ENCODE measurements at places on chromosomes 1 and 21.

- DNase-seq, result no peak
Measured at GRCh38 chr21:43021191-43021590, 46.8 kb downstream of the PKNOX1 start.

DNA sequence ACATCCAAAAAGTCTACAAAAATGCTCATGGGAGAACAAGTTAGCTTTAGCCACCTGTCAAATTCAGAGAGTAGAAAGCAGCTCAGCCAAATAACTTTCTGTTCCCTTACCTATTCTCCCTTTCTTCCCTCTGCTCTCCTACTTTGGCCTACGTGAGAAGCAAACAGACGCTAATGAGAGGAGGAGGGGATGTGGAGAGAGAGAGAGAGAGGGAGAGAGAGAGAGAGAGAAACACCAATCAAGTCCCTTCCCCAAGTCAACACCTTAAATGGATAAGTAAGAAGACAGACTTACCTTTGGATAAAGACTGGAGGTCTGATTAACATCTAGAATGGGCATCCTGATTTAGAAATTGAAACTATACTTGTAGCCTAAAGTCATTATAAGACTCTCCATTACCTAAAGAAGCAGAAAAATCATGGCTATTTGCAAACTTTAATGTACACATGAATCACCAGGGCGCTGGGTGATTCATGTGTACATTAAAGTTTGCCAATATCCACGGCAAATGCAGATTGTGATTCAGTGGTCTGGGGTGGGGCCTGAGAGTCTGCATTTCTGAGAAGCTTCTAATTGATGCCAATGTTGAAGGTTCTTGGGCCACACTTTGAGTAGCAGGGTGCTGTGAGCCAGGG is 13.1 kb upstream of the DUSP12 start:
- no peak for DNase-seq

GRCh38 chr1:51997974-51998382 is 7.5 kb upstream of the RAB3B start:
- DNase-seq, result peak; percentile 60

DNA sequence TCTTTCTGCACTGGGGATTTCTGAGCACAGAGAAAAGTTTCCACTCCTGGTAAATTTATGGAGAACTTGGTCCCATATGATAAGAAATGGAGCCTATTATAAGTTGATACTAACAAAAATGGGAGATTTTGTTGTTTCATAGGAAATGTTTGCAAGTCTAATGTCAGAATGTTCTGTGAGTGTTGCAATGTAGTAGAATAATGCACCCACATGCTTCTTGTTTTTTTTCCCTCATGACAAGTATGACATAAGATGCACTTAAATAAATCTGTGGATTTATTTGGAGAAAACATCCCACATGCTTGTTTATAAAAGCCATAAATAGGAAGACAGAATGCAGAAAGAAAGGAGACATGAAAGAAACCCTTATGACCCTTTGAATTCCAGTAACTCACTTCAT is 50.8 kb upstream of the KCNJ6 start:
- DNase-seq, result no peak

- DNase-seq, result no peak
Measured at GRCh38 chr1:60069691-60070090, 3.9 kb downstream of the C1orf87 start.

GRCh38 chr1:164949771-164950471 is 390.9 kb downstream of the PBX1 start:
- DNase-seq, result no peak
